ENCODE measurements at places on chromosomes 12 and 14.

GRCh38 chr12:115597157-115597712, 680.3 kb downstream of the MED13L start:
- DNase-seq, result no peak

DNA sequence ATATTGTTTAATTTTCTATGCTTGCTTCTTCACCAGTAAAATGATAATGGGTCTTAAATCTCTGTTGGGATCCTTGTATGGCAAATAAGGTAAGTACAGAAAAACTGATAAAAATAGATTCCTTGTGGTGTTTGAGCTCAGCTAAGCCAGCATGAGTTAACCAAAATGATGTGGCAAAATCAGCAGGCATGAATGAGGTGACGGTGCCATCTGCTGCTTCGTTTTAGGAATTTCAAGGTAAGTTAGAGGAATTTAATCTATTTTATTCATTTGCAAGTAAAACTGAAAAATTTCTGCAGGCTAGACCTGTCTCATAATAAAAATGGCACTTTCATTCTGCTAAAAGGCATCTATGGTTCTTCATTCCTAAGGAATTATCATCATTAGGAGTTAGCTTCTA, 10.0 kb upstream of the CLEC7A start:
- DNase-seq, result no peak

DNA sequence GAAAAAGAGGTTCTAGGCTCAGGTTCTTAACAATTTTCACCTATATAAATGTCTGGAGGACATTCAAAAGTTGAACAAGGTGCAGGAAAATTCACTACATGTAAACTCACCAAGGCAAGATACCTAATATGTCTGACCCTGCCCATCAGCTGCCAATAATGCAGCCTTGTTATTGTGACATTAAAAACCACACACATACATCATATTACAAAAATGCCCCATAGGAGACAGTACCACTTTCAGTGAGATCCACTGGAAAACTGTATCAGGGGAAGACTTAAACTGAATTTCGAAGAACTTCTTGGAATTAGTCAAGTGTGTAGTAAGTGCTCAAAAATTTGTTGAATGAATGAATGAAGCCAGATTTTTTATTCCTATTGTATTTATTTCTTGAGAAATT, 83.1 kb downstream of the KICS2 start:
- DNase-seq, result no peak

- no peak for DNase-seq
Measured at GRCh38 chr12:120981407-120981941, 3.1 kb downstream of the HNF1A start.

DNA sequence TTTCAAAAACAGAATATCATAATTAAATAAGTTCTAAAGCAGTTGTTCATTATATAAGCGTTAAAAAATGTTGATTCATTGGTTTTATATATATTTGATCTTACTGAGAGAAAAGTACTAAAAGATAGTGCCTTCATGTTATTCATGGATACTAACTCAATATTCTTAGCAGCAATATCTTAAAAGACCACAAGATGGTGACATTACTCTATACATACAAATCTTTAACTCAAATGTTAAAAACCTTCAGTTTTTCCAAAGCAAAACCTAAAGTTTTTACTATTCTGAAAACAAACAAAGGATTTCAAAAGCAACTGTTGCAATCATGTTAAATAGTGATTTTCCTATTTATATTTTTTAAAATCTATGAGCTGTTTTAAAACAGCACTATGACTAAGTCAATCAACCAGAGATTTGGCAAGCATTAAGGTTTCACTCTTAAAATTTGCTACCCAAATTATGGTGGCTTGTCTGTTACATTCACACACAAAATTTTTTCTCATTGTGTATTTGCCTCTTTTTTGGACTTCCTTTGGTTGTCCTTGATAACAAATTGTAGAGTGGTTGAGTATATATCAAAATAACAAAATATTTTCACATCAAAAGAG, 50.1 kb upstream of the RERGL start:
- DNase-seq, result no peak

- no peak for DNase-seq
Measured at GRCh38 chr12:130827432-130827831, 11.6 kb downstream of the STX2 start.

DNA sequence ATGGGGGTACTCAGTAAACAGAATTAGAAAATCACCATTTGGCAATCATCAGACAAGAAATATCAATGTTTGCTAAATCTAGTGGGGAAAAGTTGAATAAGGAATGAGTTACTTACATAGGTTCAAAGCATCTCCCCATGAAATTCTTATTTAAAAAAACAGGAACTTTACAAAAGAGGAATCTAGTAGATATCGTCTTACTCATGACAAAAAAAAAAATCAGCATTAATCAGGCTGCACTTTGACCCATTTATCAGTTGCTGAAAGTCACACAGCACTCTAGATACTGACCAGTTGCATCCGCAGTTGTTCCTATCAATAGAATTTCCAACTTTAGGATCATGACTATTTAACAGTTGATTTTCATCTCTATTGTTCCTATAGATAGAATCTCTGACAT, 5.8 kb upstream of the DICER1 start:
- no peak for DNase-seq

DNA sequence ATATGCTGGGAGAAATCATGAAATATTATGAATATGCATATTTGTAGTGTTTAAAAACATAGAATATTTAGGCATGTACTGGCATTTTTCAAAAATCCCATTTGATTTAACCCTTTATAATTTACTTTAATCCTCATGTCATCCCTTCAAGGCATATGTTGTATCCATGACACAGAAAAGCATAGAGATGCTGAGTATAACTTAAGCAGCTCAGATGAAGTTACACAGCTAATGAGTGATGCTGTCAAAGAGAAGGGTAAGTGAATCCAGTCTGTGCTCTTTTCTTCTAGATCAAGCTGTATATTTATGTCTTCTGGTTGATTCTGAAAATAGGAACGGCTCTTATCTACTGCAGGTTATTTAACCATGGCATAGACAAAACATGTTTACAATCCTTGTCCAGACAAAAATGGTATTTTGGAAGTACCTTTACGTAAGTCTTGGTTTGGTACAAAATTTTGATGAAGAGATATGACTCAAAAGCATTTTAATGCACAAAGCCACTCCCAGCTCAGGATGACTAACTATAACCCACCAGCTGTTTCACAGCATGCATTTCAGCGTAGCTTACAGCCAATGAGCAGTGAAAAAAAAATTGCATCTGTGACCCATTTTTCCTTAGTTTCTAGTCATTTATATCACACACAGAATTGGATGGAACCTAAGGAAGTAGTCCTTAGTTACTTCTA, 201.7 kb downstream of the STXBP6 start:
- no peak for DNase-seq

GRCh38 chr12:121894633-121895032, 6.0 kb downstream of the PSMD9 start:
- DNase-seq, result no peak

DNA sequence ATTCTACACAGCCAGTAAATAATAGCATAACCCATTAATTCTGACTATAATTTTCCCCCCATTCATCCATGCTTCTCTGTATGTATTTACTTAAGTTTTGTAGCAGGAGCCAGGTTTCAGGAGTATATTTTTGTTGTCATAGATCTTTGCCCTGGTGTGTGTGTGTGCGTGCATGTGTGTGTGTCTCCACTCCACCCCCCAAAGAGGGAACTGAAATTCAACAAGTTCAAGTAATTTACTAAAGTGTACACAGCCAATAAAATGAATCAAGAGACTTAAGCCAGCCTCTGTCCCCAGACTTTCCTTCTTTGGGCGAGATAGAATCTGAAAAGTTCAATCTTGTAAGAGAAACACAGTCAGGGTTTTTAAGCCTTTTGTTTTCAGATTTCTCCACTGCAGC, 792.0 kb downstream of the MED13L start:
- no peak for DNase-seq

GRCh38 chr14:33062476-33062875, 123.8 kb downstream of the NPAS3 start:
- DNase-seq, result no peak

GRCh38 chr12:15778126-15778525, 11.1 kb downstream of the EPS8 start:
- no peak for DNase-seq

DNA sequence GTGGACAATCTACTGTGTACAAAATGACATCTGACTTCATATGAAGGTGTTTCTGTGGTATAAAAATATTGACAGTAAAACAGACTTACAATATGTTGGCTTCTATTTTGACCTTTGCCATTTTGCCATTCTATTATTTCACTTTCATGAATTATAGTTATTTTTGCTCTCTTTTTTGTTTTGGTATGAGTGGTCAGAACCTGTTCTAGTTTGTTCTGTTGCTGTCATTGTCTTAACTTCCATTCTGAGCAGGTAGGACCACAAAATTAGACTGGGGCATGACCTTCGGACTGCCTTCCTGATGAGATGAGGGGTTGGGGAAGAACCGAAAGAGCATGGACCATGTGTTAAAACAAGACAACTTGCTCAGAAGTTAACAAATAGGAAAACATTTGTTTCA, 36.5 kb upstream of the IFNG-AS1 start:
- DNase-seq, result no peak
